ENCODE measurements at places on chromosomes 3 and 15. TPM values are rescaled to one million over a fixed set of nuclear protein-coding genes. Genes with fewer than 3 reads are reported as not detected.

- H3K4me1 ChIP-seq, result no peaks in the 10 kb centered on the region
- no peak for DNase-seq
- no peak overlapping the region for H3K4me3 ChIP-seq
- H3K27ac ChIP-seq, result no peak overlapping the region
- no peaks in the 10 kb centered on the region for H3K36me3 ChIP-seq
Measured at GRCh38 chr3:74814181-74814580, 199.7 kb upstream of the CNTN3 start.

UPK1B gene
- not detected for total RNA-seq

DNA sequence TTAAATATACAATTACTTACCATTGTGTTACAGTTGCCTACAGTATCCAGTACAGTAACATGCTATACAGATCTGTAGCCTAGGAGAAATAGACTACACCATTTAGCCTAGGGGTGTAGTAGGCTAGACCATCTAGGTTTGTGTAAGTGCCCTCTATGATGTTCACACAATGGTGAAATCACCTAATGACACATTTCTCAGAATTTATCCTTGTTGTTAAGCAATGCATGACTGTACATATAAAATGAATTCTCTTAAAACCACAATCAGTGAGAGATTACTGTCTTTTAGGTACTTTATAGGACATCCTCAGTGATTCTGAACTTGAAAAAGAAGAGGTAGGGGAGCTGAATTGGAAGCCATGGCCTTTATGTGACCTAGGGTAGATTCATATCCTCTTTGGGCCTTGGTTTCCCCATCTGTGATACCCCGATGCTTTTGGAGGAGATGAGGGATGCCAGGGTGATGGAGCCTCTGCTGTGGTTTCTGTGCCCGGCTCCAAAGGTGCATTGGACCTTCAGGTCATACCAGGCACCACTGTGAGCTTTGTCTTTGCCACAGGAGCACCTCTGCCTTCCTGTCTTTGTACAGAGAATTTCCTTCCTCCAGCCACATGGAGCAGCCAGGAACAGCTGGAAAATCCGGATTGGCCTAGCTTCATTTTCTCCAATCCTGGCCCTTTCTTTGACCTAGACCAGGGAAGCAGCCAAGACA lies 51.9 kb upstream of the FLNB start:
- H3K36me3 ChIP-seq, result no peaks in the 10 kb centered on the region
- H3K4me3 ChIP-seq, result no peak overlapping the region
- H3K27me3 ChIP-seq, result no peaks in the 10 kb centered on the region
- DNase-seq, result no peak
- no peak overlapping the region for H3K27ac ChIP-seq
- H3K4me1 ChIP-seq, result peaks cover 10% of the 10 kb centered on the region

DNA sequence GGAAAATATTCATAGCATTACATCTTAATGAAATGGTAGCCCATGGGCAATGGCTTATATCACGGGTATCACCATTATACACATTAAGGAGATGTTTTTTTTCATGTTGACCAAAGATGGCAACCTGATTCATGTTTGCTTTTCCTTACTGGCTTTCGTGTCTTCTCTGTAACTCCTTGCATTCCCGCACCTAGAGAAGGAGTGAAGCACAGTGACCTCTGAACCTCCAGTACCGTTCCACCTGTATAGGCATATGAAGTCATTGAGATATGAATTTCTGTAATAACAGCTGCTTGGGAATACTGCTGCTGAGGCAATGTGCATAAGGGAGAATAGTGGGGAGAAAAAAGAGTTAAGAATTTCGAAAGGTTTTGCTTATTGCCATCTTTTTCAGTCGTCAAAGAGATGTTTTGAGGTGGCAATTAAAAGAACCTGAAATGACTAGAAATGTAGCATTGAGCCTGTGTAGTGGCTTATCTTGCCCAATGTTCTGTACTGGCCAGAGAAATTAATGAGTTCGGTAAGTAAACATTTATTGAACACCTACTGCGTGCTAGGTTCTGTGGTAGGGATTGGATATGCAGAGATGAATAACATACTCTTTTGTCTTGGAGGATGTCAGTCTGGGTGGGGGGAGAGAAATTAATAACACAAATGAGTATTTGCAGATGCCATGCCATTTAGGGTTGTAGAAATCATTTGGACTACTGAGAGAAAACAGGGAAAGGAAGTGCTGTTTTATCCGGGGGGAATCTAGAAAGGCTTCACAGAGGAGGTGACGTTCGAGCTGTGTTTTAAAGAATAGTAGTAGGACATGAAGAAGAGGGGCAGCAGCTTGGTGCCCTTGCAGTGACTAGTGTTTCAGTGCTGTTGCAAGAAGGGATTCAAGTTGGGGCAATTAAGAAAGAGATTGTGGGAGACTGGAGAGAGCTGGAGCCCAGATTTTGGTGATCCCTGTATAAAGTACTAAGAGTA lies 2.5 kb downstream of the FEM1B start:
- H3K4me3 ChIP-seq, result peak overlapping the region; percentile 98
- H3K36me3 ChIP-seq, result peaks cover 33% of the 10 kb centered on the region
- H3K27ac ChIP-seq, result peak overlapping the region; percentile 74
- H3K27me3 ChIP-seq, result no peaks in the 10 kb centered on the region
- peaks cover 58% of the 10 kb centered on the region for H3K4me1 ChIP-seq
- no peak for DNase-seq

DNA sequence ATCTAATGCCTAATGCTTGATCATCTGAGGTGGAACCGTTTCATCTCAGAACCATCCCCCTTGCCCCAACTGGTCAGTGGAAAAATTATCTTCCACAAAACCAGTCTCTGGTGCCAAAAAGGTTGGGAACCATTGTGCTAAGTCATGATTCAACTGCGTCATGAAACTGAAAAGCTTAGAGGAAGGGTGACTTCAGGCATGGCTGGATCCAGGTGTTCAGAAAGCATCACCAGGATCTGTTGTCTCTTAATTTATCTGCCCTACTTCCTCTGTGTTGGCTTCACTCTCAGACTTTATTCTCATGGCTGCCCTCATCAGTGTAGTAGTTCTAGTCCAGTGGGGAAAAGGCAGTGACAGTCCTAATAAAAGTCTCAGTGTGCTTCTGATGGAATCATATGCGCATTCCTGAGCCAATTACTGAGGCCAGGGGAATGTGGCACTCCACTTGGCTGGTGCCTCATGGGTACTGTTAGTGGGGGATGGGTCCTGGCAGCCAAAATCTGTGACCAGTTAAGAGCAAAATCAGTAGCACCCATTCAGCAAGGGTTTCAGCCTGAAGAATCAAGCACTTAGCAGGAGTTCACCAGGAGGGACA lies 110.3 kb downstream of the WNT5A start:
- H3K4me1 ChIP-seq, result no peaks in the 10 kb centered on the region
- H3K4me3 ChIP-seq, result no peak overlapping the region
- no peaks in the 10 kb centered on the region for H3K27me3 ChIP-seq
- no peak overlapping the region for H3K27ac ChIP-seq
- no peaks in the 10 kb centered on the region for H3K36me3 ChIP-seq
- DNase-seq, result no peak

GRCh38 chr15:83435202-83435601 lies 11.9 kb upstream of the SH3GL3 start:
- H3K36me3 ChIP-seq, result no peaks in the 10 kb centered on the region
- no peak overlapping the region for H3K27ac ChIP-seq
- DNase-seq, result no peak

FURIN gene
- total RNA-seq, result 153 TPM

PRSS50 gene
- not detected for total RNA-seq

GRCh38 chr3:129617381-129618185 lies 11.1 kb upstream of the PLXND1 start:
- no peak for DNase-seq
- H3K27me3 ChIP-seq, result no peaks in the 10 kb centered on the region
- no peaks in the 10 kb centered on the region for H3K36me3 ChIP-seq

SV2B gene
- total RNA-seq, result 0.02 TPM

- H3K36me3 ChIP-seq, result no peaks in the 10 kb centered on the region
- H3K4me3 ChIP-seq, result no peak overlapping the region
- no peaks in the 10 kb centered on the region for H3K4me1 ChIP-seq
- no peak for DNase-seq
- no peak overlapping the region for H3K27ac ChIP-seq
Measured at GRCh38 chr3:193190146-193190786, 50.8 kb upstream of the PLAAT1 start.

GRCh38 chr3:158313338-158313927 lies 203.5 kb downstream of the RSRC1 start:
- no peaks in the 10 kb centered on the region for H3K27me3 ChIP-seq
- H3K36me3 ChIP-seq, result no peaks in the 10 kb centered on the region
- peak; percentile 11 for DNase-seq

DNA sequence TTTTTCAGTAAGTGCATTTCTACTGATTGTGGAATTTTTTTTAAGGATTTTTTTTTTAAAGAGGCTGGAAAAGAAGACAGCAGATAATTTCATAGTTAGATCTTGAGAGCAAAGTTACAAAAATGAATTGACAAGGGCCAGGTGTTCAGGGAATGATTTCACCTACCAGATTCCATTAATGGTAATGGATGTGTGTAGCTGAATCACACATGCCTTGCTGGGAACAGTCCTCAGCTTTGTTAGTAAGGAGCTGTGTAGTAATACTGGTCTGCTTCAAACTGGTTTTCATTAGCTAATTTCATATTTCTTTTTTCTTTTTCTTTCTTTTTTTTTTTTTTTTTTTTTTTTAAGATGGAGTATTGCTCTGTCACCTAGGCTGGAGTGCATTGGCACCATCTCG lies 16.0 kb downstream of the NR1D2 start:
- no peak overlapping the region for H3K27ac ChIP-seq
- no peak for DNase-seq

- H3K27me3 ChIP-seq, result no peaks in the 10 kb centered on the region
- H3K27ac ChIP-seq, result no peak overlapping the region
- H3K36me3 ChIP-seq, result no peaks in the 10 kb centered on the region
- H3K4me3 ChIP-seq, result no peak overlapping the region
Measured at GRCh38 chr3:72109327-72110259, 324.6 kb upstream of the PROK2 start.

GRCh38 chr15:48414015-48414414 lies 82.8 kb downstream of the DUT start:
- DNase-seq, result no peak
- no peaks in the 10 kb centered on the region for H3K4me1 ChIP-seq
- no peak overlapping the region for H3K4me3 ChIP-seq
- no peaks in the 10 kb centered on the region for H3K27me3 ChIP-seq
- no peak overlapping the region for H3K27ac ChIP-seq

DNA sequence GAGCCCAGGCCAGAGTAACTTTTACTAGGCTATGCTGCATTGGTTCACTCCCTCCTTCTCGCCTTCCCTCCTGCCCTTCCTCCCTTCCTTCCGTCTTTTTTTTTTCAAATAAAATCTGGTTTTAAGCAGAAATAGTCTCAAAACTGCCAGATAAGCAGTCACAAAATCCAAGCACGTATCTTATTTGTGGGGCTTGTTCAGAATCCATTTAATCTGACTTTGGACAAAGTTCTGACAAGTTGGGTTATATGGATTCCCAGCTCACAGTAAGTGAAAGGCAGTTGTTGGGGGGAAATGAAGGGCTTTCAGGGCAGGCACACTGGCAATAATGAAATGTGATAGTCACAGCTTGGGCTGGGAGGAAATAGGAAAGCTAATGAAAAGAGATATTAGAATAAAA lies 32.0 kb upstream of the PLXND1 start:
- H3K4me1 ChIP-seq, result no peaks in the 10 kb centered on the region
- no peak overlapping the region for H3K27ac ChIP-seq
- DNase-seq, result no peak
- H3K4me3 ChIP-seq, result no peak overlapping the region

- DNase-seq, result no peak
- H3K27me3 ChIP-seq, result no peaks in the 10 kb centered on the region
- H3K4me3 ChIP-seq, result peak overlapping the region; percentile 99
- peaks cover 45% of the 10 kb centered on the region for H3K4me1 ChIP-seq
Measured at GRCh38 chr3:112560307-112560706, 1.5 kb downstream of the ATG3 start.

- H3K27ac ChIP-seq, result no peak overlapping the region
- H3K36me3 ChIP-seq, result peaks cover 24% of the 10 kb centered on the region
- H3K27me3 ChIP-seq, result no peaks in the 10 kb centered on the region
- H3K4me3 ChIP-seq, result no peak overlapping the region
Measured at GRCh38 chr3:45635475-45636256, 41.1 kb downstream of the LIMD1 start.

GRCh38 chr15:67319961-67320360 lies 65.4 kb downstream of the IQCH start:
- no peak for DNase-seq
- H3K4me3 ChIP-seq, result no peak overlapping the region
- no peak overlapping the region for H3K27ac ChIP-seq
- peaks cover 2% of the 10 kb centered on the region for H3K36me3 ChIP-seq

- peak overlapping the region; percentile 23 for H3K4me3 ChIP-seq
- peaks cover 40% of the 10 kb centered on the region for H3K4me1 ChIP-seq
- H3K27ac ChIP-seq, result no peak overlapping the region
- peaks cover 3% of the 10 kb centered on the region for H3K36me3 ChIP-seq
- DNase-seq, result no peak
Measured at GRCh38 chr3:158103081-158103886, 2.9 kb downstream of the SHOX2 start.

- H3K27ac ChIP-seq, result peak overlapping the region; percentile 62
- peaks cover 80% of the 10 kb centered on the region for H3K27me3 ChIP-seq
- peaks cover 2% of the 10 kb centered on the region for H3K4me1 ChIP-seq
- no peak overlapping the region for H3K4me3 ChIP-seq
Measured at GRCh38 chr3:147392625-147392946, 13.8 kb downstream of the ZIC4 start.

DNA sequence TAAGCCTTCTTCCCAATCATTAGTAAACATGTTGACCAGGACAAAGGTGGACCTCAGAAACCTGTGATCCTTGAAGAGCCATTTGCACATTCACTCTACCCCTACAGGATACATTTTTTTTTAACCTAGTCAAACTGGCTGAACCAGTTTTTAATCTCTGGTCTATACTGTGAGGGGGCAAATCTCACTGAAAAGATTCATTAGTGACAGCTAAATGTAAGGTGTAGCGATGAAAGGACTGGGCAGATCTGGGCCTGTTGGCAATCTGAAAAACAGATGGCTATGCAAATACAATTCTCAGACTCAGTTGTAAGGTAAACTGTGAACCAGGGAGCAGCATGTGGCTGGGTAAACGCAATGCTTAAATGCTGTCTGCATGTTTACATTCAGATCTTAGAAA lies 75.6 kb upstream of the SNTN start:
- no peak overlapping the region for H3K27ac ChIP-seq
- no peaks in the 10 kb centered on the region for H3K4me1 ChIP-seq
- H3K27me3 ChIP-seq, result no peaks in the 10 kb centered on the region
- DNase-seq, result no peak
- no peak overlapping the region for H3K4me3 ChIP-seq

DNA sequence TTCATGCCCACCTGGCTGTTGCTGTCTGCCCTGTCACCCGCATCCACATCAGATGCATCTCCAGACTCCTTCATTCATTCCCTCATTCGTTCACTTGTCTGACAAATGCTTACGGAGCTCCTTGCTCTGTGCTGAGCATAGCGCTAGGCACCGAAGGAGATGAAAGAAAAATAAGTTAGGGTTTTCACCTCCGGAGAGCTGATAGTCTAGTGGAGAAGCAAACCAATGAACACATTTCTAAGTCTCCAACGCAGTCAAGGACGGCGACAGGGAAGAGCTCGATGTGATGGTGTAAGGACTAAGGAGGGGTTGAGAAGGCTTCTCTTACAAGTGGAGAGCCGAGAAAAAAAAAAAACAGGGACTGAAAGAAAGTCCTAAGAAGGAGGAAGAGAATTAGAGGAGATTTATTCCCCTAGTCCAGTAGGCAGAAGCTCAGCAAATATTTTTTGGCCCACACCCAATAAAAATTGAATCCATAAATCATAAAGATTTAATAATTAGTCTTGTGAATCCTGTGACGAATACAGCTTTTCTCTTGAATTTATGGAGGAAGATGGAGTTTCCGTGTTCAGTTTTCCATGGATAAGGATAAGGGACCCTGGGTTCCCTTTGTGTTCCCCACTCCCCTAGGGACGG lies 127.2 kb upstream of the DLG1 start:
- no peak overlapping the region for H3K4me3 ChIP-seq
- no peak overlapping the region for H3K27ac ChIP-seq
- H3K36me3 ChIP-seq, result no peaks in the 10 kb centered on the region
- peaks cover 12% of the 10 kb centered on the region for H3K27me3 ChIP-seq

WNT7A gene
- total RNA-seq, result 0.20 TPM

GRM2 gene
- total RNA-seq, result 2.4 TPM

Data from activated CD4-positive, alpha-beta T cell treated with anti-CD3 and anti-CD28 coated beads, Interleukin-2, amount 10 ng/mL, durations not matched to agents 7 days and 5 days (primary cell).